ENCODE measurements at places on chromosomes 11 and 22. TPM values are rescaled to one million over a fixed set of nuclear protein-coding genes. Genes with fewer than 3 reads are reported as not detected.

The DDTL gene
- 13.6 TPM for polyA plus RNA-seq

DNA sequence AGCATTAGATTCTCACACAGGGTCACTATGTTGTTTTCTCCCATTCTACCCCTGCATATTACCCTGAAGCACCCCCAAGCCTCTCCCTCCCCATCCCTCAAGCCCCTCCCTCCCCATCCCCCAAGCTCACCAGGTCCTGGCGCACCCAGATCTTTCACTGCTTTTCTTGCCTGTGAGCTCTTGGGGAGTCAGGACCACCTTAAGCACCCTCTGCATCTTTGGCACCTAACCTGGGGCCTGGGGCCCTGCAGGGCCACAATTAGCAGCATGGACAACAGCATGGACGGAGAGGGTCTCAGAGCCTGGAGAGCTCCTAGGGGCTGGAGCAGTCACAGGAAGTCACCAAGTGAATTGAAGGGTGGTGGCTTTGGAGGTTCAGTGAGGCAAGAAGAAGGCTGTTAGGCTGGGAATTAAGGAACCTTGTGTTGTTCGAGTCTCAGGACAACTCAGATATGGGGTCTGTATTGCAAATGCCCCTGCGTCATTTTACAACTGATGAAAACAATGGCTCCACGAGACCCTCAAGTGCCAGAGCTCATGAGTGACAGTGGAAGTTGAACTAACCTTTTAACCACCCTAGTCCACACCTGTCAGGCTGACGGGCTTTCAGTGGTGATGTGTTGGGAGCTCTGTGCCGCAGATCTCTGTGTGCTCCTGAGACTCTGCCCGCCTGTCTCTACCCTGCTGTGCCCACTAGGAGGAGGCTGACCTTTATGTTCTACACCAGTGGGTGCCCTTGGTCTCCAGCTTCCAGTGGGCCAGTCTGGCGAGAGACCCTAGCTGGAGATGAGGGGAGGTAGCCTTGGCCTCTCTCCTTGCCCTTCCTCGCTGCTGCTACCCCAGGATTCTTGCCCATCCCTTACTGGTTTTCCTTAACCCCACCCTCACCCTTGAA is 111.3 kb upstream of the OR4B1 start:
- DNase-seq = no peak

The OTOG gene
- 0.17 TPM for polyA plus RNA-seq

DNA sequence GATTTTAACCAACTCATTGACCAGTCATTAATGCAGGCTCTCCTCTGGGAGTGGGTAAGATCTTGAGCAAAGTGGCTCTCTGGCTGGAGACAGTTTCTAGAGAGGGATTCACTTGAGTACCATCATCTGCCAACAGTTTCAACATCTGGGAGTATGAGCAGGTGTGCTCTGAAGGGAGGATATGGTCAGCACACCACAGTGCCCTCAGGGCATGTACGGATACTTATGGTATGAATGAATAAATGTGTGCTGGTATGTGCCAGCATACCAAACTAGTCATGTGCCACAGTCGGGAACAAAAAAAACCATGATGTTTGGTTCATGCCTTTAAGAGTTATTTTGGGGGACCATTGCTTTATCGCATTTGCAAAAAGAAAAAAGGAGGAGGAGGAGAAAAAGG is 1197.5 kb upstream of the TENM4 start:
- no peak for DNase-seq

DNA sequence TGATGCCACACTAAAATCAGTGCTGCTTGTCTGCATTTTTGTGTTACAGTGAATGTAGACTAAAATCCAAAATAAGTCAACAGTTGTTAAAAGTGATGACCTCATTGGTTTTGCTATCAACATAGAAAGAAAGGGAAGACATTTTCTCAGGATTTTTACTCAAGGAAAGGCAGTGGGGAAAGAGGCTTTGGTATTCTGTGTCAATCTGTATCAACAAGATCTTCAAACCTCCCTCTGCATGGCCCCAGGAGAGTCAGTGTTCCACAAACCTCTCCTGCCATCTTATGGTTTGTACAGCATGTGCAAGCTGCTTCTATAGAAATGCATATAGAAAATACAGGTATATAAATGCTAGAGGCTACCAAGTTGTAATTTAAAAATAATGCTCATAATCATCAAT is 13.8 kb upstream of the OR51M1 start:
- DNase-seq = no peak
